CD4-positive, alpha-beta T cell treated with Interleukin-2 at 100 ng/mL for 4 hours (primary cell): ENCODE measurements at places on chromosomes 11 and 22.

- DNase-seq = no peak
These were observed 1.5 kb upstream of the GGT1 start for GRCh38 chr22:24601217-24602104.

DNA sequence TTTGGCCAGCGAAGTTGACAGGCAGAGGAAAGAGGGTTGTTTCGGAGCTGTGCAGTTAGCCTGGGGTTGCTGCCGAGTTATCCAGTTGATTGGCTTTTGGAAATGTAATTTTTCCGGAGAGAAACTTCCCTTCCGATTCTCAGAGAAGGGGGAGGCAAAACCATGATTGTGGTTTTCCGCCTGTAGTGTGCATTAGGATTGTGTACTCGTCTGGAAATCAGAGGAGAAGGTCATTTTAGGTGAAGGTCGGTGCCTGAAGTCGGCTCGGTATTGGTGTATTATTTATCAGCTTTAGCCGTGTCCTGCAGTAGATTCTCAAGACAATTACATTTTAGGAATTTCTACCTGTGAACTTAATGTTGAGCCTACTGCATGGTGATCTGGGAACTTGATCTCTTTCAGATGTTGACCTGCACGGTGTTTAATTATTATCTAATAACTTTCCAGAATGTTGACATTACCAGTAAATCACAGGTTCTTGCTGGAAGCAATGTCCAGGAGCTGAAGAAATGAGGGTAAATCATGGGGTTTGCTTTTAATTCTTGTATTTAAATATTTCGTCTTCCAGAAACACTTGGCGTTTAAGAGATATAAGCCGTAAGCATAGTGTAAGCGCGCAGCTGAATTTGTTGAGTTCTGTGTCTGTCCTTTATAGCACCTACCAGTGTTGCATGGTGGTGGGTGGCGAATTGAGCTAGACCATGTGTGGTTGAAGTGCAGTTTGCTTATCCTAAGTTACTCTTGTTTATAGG lies 1.3 kb downstream of the ARHGEF12 start:
- no peak for DNase-seq

- DNase-seq = no peak
These were observed 274.3 kb downstream of the DDX10 start for GRCh38 chr11:108939135-108939534.

DNA sequence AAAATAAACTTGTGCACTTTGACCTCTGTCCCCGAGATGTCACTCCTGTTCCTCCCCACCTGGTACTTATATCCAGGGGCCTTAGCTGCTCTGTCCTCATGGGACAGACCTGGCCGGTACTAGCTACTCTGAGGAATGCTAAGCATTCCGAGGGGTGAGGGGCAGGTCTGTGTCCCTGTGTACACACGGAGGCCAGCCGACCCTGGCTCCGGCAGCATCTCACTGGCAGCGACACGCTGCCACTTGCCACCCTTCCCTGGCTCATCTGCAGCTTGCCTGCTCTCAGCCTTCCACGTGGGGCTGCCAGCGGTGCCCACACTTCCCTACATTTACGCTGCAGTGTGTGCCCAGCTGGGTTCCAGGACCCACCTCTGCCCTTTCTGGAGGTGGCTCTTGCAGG lies 21.6 kb upstream of the TEF start:
- no peak for DNase-seq

- no peak for DNase-seq
These were observed 5.0 kb downstream of the VSTM5 start for GRCh38 chr11:93845181-93846092.

GRCh38 chr11:76781807-76782530 lies 1.2 kb upstream of the TSKU start:
- no peak for DNase-seq

DNA sequence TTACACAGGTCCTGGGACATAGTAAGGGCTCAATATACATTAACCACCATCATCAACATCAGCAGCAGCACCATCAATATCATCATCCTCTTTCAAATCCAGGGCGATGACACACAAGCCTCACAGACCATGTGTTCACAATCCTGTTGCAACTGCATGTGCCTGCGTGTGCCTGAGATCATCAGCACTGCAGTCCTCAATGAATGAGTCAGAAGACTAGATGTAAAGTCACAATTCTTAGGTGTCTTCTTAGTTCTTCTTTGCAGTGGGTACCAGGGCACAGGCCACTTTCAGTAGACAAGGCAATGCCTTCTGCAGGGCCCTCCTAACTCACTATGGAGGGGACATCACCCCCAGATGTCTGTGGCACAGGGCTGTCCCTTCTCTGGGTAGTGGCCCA lies 111.1 kb downstream of the MYO18B start:
- DNase-seq = no peak

- no peak for DNase-seq
These were observed 101.1 kb downstream of the GRIK4 start for GRCh38 chr11:120612513-120613263.

- DNase-seq = no peak
These were observed 114.6 kb downstream of the NECTIN1 start for GRCh38 chr11:119614222-119615002.

DNA sequence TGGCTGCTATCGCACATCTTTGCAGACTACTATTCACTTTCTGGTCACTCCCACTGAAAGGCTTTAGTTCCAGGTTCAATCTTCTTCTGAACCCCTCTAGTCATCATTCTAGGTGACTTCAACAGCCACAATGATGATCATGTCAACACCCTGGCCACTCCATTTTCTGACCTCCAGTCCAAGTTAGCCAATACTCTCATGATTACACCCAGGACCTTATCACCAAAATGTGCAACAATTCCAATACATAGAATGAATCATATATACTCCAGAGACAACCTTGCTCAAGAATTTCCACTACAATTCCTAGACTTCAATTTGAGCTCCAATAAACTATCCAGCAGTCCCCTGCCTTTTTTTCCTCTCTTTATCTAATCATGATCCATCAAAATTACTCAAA lies 70.7 kb downstream of the PAK1 start:
- DNase-seq = no peak

DNA sequence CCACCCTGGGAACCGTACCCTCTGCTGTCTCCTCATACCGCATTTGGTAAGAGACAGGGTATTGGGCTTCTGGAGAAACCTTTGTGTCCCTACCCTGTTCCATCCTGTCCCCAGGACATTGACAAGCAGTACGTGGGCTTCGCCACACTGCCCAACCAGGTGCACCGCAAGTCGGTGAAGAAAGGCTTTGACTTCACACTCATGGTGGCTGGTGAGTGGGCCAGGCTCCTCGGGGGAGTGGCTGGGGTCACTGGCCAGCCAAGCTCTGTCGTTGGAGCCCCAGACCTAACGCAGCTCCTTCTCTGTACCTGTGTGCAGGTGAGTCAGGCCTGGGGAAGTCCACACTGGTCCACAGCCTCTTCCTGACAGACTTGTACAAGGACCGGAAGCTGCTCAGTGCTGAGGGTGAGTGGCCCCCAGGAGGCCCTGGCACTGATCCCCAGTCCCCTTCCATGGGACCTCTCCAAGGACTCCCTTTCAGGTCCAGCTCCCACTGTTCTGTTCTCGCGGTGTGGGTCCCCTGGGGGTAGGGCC lies 3.8 kb upstream of the GP1BB start:
- DNase-seq = no peak

DNA sequence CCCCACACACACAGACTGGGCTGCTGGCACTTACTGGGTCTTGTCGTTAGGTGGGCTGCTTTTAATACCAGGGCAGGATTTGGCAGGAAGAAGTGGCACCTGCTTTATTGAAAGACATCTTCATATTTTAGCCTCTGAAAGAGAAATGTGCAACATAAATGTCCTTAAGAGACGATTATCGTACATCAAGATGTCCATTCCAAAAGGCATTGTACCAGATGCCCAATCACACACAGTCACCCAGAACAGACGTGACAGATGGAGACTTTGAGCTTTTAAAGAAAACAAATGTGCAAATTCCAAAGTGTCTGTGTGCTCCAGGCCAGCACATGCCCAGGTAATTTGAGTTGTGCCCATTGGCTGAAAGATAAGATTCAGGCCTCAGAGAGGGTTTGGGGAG lies 155.7 kb downstream of the RRAS2 start:
- no peak for DNase-seq

DNA sequence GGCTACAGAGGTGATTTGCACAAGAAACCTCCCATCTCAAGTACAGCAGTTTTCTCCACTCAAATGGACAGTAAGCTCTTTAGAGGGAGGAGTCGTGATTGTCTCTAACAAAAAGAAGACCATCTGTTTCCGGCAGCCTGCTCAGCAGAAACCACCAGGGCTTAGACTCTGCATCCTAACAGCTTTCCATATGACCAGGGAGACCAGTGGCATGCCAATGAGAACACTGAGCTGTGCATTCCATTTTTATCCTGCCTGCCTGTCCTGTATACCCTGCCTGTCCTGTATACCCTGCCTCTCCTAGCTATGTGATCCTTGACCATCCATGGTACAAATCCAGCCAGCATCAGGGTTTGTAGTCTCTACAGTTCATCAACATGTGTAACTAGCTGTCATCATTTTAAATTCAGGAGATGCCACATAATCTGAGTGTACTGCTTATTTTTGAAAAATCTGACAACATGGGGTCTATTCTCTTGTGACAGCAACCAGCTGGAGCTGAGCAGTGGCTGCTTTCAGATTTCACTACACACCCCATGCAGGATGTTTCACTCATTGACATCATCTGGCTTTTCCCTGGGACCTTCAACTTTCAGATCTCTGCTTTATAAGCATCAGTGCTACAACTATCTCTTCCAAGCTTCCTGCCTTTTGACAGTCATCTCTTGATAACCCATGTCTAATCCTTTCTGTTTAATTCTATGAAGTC lies 50.5 kb upstream of the POU2AF2 start:
- no peak for DNase-seq

DNA sequence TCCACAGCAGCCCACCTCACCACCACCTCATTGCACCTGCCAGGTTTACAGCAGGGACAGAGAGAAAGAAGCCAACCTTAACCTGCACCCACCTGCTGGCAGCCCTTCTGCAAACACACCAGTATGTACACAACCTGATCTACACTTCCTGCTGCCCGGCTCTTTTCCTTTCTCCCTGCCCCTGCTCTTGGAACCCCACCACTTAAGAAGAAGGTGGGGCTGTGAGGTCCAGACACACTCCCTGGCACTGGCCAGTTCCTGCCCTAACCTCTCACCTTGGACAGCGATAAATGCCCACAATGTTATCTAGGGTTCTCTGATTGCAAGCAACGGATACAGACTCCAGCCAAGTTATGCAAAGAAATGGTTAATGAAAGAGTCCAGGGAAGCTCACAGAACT lies 10.8 kb upstream of the SLC35C1 start:
- no peak for DNase-seq

DNA sequence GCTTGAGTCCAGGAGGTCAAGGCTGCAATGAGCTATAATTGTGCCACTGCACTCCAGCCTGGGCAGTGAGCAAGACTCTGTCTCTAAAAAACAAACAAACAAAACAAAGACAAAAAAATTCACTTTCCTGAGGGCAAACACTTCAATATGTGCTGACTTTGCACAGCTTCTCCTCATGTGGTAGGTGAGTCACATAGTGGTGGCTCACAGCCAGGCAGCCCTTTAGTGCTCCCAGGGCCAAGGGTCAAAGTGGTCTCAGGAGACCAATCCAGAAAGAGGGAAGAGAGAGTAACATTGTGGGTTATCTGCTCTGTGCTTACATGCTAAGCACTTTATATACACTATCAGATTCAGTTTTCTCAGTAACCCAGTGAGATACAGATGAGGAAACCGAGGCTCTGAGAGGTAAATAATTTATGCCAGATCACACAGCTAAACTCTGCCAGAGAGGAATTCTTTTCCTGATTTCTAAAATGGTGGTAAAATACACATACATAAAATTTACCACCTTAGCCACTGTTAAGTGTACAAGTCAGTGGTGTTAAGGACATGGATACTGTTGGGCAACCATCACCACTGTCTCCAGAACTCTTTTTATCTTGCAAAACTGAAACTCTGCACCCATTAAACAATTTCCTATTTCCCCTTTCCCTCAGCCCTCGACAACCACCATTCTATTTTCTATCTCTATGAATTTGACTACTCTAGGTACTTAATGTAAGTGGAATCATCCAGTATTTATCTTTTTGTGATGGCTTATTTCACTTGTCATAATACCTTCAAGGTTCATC lies 231.7 kb upstream of the NARS2 start:
- no peak for DNase-seq

- DNase-seq = peak; percentile 71
These were observed 2.1 kb downstream of the METTL15 start for GRCh38 chr11:28110108-28110820.

DNA sequence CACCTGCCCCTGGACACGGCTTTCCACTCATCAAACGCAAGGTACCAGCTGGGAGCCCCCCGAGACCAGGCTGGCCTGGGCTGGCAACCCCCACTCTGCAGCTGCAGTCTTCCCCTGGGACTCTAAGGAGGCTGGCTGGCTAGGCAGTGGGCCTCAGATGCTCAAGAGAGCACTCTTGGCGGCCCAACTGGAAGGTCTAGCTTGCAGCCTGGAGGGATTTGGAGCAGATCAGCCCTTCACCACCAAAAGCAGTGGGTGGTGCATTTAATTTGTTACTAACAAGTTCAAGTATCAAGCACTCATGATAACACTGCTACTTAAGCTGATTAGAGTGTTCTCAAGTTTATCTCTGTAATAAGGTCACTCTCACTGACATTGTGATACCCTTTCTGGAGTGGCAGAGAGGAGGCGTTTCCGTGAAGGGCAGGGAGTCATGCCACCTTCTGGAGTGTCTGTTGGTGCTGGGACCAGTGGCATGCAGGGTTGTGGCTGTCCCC lies 21.5 kb downstream of the C22orf23 start:
- DNase-seq = no peak

GRCh38 chr22:27724709-27725108 lies 76.8 kb downstream of the MN1 start:
- DNase-seq = no peak

GRCh38 chr11:62295504-62295903 lies 3.4 kb downstream of the SCGB1D4 start:
- no peak for DNase-seq

DNA sequence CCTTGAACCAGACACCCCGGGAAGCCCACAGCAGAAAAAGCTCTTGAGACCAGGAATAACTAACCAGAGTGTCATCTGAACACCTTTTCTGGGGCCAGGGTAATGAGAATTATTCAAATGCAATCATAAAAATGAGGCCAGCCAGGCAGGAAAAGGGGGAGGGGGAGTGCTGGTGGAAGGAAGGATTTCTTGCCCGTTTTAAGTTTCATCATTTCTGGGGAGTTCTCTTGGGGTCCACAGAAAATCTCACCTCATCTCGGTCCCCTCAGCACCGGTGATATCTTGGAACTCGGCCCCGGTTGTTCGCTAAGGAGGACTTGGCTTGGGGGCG lies 495 bp upstream of the PKNOX2 start:
- DNase-seq = no peak

GRCh38 chr11:126405374-126405773 lies 49.9 kb downstream of the ST3GAL4 start:
- DNase-seq = no peak

DNA sequence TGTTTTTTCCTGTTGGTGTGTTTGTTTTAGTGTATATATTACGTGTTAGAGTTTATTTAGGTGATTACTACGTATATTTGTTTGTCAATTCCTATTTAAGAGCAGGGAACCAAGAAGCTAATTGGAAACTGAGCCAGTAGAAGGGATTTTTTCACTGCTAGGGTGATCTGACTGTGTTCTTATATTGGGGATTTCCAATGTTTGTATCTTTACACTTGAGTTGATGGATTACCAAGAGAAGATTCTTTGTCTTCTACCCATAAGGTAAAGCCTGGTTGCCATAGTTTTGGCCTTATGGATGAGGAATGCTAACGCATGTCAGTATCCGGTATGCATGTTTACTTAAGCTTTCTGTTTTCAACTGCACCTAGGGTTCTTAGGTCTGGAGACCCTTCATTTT lies 35.6 kb downstream of the SIK2 start:
- DNase-seq = no peak

GRCh38 chr11:57476757-57477506 lies 16.6 kb downstream of the RTN4RL2 start:
- no peak for DNase-seq
